ENCODE measurements at places on chromosomes 3 and 15.

- DNase-seq: no peak
These were observed 761.2 kb upstream of the LMCD1 start for GRCh38 chr3:7740458-7740857.

DNA sequence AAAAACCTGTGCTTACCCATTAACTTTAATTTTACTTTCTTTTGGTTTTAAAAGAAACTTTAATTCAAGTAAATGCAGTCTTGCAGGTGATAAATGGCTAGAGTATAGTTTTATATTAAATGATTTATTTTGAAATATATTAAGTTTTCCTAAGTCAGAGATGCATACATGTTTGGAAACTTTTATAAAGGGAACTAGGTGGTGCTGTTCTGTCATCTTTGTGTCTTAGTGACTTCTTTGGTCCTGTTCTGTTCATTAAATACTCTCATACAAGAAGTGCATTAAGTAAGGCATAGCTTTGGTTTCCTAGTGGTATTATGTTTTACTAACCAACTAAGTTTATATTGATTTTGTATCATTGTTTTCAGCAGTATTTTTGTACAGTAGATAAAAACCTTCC, 15.6 kb downstream of the CADM2 start:
- DNase-seq: no peak

- no peak for DNase-seq
These were observed 175.0 kb downstream of the UBE2E2 start for GRCh38 chr3:23377928-23378672.

DNA sequence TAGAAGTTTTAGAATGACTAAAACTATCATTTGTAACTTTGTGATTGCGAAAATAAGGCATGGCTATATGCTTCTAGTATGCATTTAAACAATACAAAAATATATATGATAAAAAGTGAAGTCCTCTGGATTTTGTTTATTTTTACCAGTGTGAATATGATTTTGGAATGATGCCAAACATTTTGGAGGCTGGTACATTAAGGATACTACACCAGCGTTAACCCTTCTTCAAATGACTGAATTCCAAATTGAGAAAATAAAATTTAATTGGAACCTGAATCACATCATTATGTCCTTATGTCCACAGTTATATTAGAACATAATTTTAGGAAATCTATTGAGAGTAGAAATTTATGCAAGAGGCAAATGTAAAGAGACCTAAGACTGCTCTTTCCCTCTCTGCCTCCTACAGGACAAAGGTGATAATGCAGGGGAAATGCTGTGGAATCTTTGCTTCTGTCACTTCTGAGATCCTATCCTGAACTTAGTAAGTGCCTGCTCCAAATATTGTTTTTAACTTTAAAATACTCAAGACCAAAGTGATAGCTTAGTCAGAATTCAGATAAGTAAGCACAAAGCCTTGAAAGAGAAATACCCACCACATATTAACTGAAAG, 121.1 kb upstream of the NANOGP8 start:
- DNase-seq: no peak

- DNase-seq: no peak
These were observed 65.3 kb downstream of the IGF2BP2 start for GRCh38 chr3:185759512-185759911.

GRCh38 chr15:33722005-33722672, 246.2 kb upstream of the CHRM5 start:
- no peak for DNase-seq

DNA sequence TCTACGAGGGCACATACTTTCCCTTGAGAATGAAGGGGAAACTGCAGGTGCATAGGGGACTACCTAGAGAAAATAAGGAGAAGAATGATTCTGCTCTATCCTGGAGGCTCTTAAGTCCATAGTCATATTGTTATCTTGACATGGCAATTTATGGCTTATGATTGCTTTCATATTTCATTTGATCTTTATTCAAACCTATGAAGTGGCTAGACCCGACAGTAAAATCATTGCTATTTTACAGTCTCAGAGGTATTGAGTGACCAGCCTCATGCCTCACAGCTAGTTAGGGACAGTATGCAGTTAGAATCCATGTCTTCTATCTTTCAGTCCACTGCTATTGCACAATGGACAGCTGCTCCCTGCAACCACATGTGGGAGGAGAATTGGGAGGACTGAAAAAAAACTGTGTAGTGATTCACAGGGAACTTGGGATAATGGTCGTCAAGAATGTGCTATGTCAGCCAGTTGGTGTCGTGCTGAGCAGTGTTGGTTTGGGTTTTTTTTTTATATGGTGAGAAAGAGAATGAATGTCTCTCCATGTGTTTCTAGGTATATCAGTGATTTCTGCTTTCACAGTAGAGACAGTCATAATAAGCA, 63.2 kb upstream of the SPPL2A start:
- peak; percentile 94 for DNase-seq

DNA sequence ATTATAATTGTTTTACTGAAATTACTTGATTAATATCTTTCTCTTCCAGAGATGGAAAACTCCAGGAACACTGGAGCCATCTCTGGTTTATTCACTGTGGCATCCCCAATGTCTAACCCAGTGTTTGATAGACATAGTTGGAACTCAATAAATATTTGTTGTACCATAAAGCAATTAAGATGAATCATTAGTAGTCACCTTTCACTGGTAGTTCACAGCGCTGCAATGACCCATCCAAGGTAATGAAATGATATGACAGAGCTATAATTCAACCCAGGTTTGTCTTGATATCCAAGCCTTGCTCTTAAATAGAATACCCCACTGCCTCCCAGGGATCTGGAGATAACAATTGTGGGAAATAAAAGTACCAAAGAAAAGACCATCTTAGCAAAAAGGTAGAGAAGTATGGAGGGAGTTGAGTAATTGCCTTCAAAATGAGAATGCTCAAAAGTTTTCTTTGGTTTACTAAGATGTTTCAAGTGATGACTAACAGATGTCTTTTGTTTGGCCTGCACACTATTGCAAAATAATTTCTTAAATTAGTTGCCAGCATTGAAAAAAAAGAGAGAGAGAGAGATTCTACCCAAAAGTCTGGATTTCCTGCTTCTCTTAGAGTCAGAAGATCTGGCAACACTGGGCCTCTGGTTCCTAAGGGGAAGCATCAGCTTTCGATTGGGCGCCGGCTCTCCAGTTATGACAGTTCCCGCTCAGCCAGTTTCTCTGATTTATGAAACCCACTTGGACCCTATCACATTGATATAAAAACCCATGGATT, 348.5 kb downstream of the ERC2 start:
- DNase-seq: peak; percentile 72

- no peak for DNase-seq
These were observed 21.3 kb downstream of the SLC35G2 start for GRCh38 chr3:136840252-136840651.

DNA sequence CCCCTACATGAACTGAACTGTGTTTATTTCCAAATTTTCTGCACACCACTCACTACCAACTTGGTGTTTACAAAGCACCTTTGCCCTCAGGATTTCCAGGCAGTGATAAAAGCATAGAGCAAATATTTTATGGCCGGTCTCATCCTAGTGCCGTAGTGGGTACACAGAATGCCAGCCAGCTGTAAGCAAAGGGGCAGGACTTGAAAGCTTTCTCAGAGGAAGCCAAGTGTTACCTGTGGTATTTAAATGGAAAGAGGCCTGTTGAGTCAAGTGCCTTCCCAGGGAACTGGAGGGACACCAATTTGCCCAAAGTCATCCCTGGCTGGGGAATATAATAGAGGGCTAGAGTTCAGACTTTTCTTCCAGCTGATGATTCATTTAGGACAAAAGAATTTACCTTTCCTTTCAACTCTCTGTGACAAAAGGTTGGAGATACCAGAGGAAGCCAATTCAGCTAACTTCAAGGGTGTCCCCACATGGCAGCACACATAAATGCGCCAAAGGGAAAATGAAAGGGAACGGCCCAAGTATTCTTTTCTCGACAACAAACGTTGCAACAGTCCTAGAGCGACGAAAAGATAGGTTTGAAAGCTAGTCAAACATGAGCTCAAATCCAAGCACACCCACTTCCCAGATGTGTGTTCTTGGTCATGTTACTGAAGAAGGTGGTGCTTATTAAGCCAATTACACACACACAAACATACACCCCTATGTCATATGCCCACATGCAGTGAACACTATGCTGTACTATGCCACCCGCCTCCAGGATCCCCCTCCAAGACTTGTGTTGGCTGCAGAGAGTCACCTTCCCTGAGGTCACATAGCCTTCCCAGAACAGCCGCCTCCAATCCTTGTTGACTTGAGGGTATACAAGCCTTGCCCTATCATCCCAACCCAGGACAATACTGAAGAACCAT, 27.7 kb downstream of the MAGI1 start:
- DNase-seq: no peak

DNA sequence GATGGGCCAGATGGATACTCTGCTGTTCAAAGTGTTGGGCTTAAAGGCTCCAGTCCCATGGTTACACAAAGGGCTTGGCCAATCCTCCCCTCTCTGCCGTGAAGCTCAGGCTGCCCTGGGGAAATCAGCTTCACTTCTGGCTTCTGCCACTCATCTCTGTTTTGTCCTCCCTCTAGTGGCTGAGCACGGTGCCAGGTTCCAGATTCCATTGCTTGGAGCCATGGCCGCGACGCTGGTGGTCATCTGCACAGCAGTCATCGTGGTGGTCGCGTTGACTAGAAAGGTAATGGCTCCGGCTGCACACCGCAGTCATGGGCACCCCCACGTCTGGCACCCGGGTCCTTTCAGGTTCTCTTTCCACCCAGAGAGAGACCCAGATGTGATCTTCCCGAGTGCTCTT, 5.6 kb downstream of the TIGIT start:
- peak; percentile 41 for DNase-seq

- DNase-seq: peak; percentile 58
These were observed 81.5 kb downstream of the CPN2 start for GRCh38 chr3:194269610-194270145.

GRCh38 chr3:16429086-16429485, 84.4 kb downstream of the RFTN1 start:
- peak; percentile 20 for DNase-seq
